H1 (cell line): ENCODE measurements at places on chromosomes 11 and 22. TPM values are rescaled to one million over a fixed set of nuclear protein-coding genes. Genes with fewer than 3 reads are reported as not detected.

DNA sequence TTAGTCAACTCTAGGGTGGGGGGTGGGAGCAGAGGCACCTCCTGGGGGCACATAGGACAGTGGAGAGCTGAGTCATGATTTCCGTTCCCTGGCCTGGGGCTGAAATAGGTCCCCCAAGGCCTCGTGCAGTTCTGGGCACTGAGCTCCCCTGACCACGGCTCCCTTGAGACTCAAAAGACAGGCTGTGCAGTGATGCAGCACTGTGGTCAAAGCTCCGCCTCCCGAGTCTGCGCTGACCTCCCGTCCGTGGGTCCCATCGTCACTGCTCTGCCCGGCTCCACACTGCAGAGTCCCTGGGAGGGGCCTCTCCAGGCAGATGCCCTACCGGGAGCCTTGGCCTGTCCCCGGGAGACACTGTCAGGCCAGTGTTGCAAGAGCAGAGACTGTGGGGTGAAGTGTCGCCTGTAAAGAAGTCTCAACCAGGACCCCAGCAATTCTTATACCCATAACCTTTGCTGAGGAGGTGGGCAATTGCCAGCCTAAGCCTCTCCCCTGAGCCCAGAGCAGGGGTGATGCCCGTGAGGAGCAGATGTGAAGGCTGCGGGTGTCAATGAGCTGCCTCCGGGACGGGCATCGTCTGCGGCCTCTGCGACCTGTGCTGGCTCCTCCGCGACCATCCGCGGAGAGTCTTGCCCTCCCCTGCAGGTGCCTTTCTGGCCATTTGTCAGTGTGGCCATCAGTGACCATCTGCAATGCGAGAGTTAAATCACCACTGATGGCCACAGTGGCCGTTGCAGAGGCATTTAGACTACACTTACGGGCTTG is 877.3 kb downstream of the BRD1 start:
- no peak for DNase-seq

DNA sequence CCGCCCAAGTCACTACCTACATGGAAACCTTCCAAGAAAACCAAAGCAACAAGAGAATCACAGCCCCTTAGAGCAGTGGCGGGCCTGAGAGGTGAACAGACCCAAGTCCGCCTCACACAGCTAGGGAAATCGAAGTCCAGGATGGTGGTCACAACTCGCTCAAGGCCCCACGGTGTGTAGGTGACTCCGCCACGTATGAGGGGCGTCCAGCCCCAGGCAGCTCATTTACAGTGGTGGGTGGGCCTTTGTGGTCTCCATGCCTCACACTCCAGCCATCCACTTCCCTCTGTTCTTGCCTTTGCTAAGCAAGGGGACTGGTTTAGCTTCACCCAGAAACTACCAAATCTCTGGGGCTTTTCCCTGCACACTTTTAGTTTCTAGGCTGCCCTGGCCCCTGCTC is 9.7 kb upstream of the TCF20 start:
- no peak for DNase-seq

DNA sequence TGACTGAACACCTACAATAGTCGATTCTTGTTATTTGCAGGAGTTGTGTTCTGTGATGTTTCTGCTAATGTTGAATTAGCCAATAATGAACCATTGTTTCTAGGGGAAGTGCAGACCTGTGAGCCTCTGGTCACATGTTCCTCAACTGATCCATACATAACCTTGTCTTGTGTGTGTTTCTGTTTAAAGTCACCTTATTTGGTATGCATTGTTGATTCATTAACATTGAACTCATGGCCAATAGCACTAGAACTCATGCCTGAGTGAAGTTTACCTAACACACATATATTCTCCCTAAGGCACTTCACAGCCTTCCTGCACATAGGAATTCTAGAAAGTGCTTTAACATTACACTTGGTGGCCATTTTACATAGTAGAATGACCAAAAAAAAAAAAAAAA is 271.8 kb upstream of the PLET1 start:
- no peak for DNase-seq

DNA sequence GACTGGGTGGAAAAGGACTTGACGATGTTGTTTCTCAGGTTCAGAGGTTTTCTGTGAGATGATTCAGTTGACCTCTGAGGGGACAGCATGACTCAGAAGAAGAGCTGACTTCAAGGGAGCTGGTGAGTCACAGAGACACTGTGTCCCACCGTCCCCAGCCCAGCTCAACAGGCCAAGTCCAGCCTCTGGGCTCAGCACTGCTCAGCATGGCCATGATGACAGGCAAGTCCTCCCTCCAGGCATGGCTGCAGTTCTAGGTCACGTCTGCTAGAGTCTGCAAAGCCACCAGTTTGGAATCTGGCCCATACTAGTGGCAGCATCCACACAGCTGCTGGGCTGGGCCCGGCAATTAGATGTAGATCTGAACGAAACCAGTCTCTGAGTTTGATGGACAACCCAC is 12.9 kb downstream of the TRIM29 start:
- DNase-seq: no peak

The PLAAT2 gene
- total RNA-seq: 0.61 TPM in 1 of 2 replicates, not detected in the other

The NOL12 gene
- total RNA-seq: 26.7 and 28.3 TPM in 2 replicates

The SDHAF2 gene
- 41.0 and 44.8 TPM in 2 replicates for total RNA-seq
